ENCODE measurements at places on chromosomes 3 and 15.

GRCh38 chr15:100471933-100472332, 56.8 kb downstream of the CERS3 start:
- no peak for DNase-seq

- no peak for DNase-seq
These were observed 12.4 kb downstream of the RTP2 start for GRCh38 chr3:187689984-187690383.

DNA sequence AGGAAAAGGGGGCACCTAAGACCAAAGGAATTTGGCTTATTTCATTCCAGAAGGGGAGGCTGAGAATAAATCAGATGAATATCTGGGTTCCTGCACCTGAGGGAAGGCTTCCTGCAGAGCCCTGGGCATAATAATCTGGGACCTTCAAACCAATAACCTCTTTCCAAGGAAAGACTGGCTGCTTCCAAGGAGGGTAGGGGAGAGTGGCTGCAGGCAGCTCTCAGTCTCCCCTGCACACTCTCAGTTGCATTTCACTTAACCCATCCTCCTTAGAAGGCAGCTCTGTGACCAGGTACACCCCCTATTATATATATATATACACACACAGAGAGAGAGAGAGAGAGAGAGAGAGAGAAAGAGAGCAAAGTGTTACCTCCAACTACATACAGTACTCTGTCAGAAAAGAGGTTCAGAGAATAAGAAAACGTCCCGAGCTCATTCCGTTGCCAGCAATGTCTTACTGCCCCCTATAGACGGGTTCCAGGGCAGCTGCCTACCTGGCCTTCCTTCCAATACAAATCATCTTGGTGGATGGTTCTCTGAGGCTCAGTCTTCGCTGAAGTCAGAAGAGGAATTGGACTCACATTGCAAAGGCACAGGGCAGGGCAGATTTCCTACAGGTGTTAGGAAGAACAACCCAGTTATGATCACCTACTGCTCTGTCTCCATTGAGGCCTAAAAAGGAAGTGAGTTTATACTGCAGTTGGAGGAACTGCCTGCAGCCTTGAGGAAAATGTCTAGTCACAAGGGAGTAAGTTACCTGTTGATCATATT, 26.1 kb downstream of the CAPN3 start:
- peak; percentile 56 for DNase-seq

- no peak for DNase-seq
These were observed 25.6 kb upstream of the ZNF280D start for GRCh38 chr15:56758770-56759449.

GRCh38 chr3:77142578-77142977, 102.7 kb downstream of the ROBO2 start:
- no peak for DNase-seq

GRCh38 chr3:62607287-62608029, 234.1 kb upstream of the FEZF2 start:
- DNase-seq = no peak
